IMR-90 (cell line): ENCODE measurements at places on chromosomes 1 and 21.

- no peaks in the 10 kb centered on the region for H3K4me1 ChIP-seq
- no peaks in the 10 kb centered on the region for H3K36me3 ChIP-seq
- DNase-seq: no peak
- no peak overlapping the region for H3K27ac ChIP-seq
Observed at GRCh38 chr1:240539769-240540414, 72.1 kb downstream of the GREM2 start.

- DNase-seq: peak; percentile 96
- peaks cover 36% of the 10 kb centered on the region for H3K4me1 ChIP-seq
- H3K4me3 ChIP-seq: no peak overlapping the region
- H3K27me3 ChIP-seq: no peaks in the 10 kb centered on the region
Observed at GRCh38 chr1:9890224-9890731, 19.8 kb downstream of the CTNNBIP1 start.

- no peak for DNase-seq
- peaks cover 11% of the 10 kb centered on the region for H3K4me1 ChIP-seq
- no peak overlapping the region for H3K27ac ChIP-seq
- H3K27me3 ChIP-seq: no peaks in the 10 kb centered on the region
Observed at GRCh38 chr1:225617956-225618355, 35.0 kb downstream of the ENAH start.

GRCh38 chr1:59310549-59311250 lies 13.8 kb downstream of the FGGY start:
- H3K36me3 ChIP-seq: no peaks in the 10 kb centered on the region
- H3K27ac ChIP-seq: no peak overlapping the region
- no peak overlapping the region for H3K4me3 ChIP-seq

DNA sequence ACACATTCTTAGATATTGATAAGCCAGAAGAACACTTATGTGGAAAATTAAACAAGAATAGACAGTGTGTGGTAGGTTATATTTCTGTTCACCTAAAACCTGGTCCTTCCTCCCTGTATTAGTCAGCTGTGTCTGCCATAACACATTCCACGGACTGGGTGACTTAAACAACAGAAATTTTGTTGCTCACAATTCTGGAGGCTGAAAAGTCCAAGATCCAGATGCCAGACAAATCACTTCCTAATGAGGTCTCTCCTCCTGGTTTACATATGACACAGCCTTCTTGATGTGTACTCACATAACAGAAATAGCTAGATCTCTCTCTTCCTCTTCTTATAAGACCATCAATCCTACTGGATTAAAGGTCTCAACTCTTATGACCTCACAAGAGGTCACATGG lies 25.7 kb downstream of the JMJD4 start:
- no peaks in the 10 kb centered on the region for H3K27me3 ChIP-seq
- H3K27ac ChIP-seq: no peak overlapping the region
- no peak overlapping the region for H3K4me3 ChIP-seq
- no peaks in the 10 kb centered on the region for H3K36me3 ChIP-seq
- no peak for DNase-seq

DNA sequence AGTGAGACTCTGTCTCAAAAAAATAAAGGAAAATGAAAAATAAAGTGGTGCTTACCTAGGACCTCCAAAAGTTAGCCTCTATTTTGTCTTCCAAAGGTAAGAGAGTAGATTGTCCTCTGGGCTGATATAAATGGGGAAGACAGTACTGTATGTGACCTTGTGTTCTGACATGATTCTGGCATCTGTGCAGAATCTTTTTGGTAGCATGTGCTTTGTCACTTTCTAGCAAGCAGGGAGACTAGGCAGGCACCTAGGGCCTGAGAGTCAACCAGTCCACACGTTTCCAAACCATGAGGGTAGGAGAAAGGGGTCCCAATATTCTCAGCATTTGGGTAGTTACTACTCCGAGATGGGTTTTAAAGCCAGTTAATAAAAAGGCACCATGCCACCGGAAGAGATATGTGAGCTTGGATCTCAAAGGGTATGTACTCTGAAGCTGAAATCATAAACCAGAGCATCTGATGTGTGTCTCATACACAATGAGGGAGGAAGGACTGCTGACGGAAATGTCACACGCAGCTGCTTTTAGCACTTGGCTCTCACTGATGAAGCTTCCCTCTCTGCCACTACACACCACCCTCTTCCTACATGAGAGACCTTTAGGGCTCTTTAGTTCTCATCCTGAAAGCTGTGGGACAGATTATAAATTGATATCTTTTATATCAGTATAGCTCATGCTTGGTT lies 27.0 kb upstream of the SLC16A1 start:
- DNase-seq: no peak
- H3K27ac ChIP-seq: no peak overlapping the region
- no peaks in the 10 kb centered on the region for H3K27me3 ChIP-seq
- no peaks in the 10 kb centered on the region for H3K4me1 ChIP-seq

DNA sequence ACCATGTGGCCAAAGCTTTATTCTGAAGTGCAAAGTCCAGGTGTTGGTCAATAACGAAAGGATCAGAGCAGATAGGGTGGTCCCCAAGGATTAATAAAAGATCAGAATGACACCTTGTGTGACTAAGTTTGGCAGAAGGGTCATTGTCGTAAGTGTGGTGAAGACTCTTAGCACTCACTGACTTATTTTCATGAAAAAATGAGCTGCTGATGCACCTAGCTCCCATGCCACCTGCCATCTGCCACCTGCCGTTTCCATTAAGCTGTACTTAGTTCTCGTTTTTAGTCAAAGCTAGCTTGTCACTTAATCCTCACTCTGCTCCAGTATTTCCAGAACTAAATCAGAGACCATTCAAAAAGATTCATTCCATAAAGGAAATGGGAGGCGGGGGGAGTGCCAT lies 112.6 kb downstream of the SEC16B start:
- DNase-seq: no peak
- 0 out of 2 replicates have a peak, but pooled peaks cover 2% of the 10 kb centered on the region for H3K4me1 ChIP-seq
- no peak overlapping the region for H3K4me3 ChIP-seq
- H3K27ac ChIP-seq: no peak overlapping the region
